Stimulated activated CD8-positive, alpha-beta memory T cell treated with anti-CD3 and anti-CD28 coated beads, Interleukin-7, amount 100 ng/mL, for 48 hours (primary cell): ENCODE measurements at places on chromosomes 7 and 10.
A peak's percentile ranks its signal among the peaks of the same experiment; 100 is the strongest.

DNA sequence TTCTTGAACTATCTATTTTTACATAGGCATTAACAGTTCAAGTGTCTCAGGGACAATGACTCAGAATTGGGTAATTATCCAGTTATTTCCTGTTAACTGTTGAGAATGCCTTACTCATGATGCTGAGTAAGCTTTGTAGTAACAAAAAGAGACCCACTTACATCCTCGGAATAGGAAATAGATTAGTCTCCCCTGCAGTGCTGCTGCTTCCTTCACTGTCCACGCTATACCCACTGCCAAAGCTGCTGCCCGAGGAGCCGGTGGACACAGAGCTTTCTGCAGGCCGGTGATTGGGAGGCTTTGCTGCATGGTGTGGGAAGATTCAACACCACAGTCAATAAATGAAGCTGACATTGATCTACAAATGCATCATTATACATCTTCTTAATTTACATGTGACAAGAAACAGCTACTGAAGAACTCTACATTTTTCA lies 357.1 kb downstream of the PCLO start:
- DNase-seq: no peak

GRCh38 chr7:13920053-13920697 lies 69.3 kb downstream of the ETV1 start:
- no peak for DNase-seq

DNA sequence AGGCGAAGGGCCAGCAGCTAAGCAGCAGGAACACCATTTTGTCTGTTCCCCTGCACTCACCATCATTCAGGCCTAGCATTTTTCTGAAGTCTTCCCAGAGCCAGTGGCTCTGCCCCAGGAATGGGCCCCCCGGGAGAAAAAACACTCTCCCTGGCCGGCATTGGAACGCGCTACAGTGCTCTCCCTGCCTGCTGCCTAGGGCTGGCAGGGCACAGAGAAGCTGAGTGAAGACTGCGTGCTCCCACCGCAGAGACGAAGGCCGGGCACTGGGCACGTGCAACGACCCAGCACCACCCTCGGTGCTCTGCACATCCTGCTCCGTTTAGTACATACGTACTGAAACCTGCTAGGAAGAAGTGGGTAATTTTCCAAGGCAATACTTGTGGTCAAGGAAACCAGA lies 34.4 kb downstream of the HSPA12A start:
- no peak for DNase-seq

GRCh38 chr7:90617442-90617841 lies 21.3 kb downstream of the CDK14 start:
- DNase-seq: no peak

- no peak for DNase-seq
Measured at GRCh38 chr7:114928060-114928459, 6.2 kb downstream of the MDFIC start.

- no peak for DNase-seq
Measured at GRCh38 chr7:101676956-101677355, 47.9 kb upstream of the MYL10 start.

GRCh38 chr7:79984210-79984609 lies 150.4 kb upstream of the GNAI1 start:
- no peak for DNase-seq

- no peak for DNase-seq
Measured at GRCh38 chr7:155787171-155787851, 25.0 kb downstream of the SHH start.

DNA sequence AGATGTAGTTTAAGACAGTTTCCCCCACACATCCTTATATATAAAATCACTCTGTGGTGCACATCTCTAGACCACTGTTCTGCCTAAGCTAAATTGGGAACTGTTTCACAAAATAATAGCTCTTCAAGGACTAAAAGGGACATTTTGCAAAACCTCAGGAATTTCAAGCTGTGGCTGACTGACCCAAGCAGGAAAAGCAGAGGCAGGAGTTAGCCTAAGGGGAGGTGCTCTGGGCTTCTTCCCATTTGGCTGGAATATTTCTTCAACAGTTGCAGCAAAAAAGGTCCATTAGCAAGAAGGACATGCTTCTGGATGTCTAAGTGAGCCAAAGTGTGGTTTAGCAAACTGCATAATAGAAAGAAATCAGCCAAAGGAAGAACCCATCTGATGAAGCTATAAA lies 551.2 kb upstream of the ANKRD30A start:
- no peak for DNase-seq

DNA sequence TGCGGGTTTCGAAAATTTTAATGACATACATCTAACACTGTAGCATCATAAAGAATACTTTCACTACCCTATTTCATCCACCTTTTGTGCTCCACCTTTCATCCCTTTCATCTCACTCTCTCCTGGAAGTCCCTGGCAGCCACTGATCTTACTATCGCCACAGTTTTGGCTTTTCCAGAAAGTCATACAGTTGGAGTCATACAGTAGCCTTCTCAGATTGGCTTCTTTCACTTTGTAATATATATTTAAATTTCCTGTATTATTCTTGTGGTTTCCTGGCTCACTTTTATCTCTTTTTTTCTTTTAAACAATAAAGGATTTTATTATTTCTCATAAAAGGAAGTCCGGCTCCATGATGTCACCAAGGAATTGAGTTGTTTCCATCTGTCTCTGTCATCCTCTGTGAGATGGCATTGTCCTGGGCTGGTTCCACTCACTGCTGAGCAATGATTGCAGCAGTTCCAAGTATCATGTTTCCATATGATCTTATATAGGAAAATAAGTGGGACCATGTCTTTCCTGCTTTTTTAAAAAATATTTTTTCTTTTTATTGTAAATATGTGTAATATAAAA lies 626.3 kb downstream of the POM121L12 start:
- no peak for DNase-seq

GRCh38 chr10:14016011-14016536 lies 314.6 kb downstream of the FRMD4A start:
- DNase-seq: no peak

- no peak for DNase-seq
Measured at GRCh38 chr7:132577206-132578049, 1.2 kb upstream of the PLXNA4 start.

GRCh38 chr10:44116474-44116873 lies 268.4 kb downstream of the CXCL12 start:
- no peak for DNase-seq

GRCh38 chr10:12628964-12629766 lies 279.8 kb downstream of the CAMK1D start:
- no peak for DNase-seq

DNA sequence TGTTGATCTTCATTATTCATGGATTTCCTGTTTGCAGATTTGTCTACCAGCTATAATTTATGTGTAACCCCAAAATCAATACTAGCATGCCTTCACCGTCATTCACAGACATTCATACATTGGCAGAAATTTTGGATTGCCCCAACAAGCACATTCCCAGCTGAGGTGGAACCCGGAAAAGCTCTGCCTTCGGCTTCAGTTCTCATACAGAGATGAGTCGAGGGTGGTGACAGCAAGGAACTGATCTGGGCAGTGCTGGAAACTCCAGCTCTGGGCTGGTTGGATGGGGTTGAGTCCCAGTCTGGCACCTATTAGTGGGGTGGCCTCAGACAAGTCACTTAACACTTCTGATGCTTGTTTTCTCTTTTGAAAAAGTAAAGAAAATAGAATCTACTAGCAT lies 267.5 kb downstream of the SNX13 start:
- DNase-seq: no peak

GRCh38 chr10:92914478-92915325 lies 66.4 kb downstream of the EXOC6 start:
- DNase-seq: no peak

DNA sequence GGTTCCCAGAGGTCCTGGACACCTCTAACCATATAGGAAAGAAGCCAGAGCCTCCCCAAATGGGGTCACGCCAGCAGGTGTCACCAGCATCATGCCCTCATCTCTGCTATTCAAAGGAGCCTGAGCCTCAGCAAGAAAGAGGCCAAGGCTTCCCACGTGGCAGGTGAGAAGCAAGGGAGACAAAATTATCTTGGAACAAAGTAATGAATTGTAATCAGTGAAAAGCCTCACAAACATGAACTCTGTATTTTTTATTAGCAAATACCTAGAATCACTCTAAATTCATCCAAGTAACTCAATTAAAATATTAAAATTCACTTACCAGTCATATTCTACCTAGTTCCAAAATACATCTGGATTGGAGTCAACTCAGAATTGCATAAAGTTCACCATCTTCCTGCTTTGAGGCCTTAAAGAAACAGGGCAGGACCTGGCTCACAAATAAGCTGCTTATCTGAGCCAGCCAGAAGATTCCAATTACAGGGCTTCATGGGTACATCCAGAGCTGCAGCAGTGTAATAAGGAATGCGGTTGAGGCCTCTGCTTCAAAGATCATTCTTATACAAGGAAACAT lies 68.7 kb downstream of the SGMS1 start:
- no peak for DNase-seq

DNA sequence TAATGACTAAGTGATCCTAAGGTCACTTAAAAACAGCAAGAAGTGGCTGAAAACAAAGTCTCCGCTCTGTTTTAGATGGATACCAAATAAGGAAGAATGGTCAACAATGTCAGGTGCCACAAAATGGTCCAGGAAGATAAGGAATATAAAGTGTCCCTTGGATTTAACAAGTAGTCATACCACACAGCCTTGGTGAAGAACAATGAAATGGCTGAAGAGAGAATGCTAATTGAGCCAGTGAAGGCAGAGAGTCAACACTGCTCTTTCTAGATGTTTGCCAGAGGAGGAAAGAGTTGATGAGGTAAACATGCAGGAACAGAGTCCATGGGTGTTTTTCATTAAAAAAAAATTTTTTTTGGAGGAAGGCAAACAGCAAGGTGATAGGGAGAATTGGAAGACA lies 2.1 kb upstream of the CASD1 start:
- no peak for DNase-seq

GRCh38 chr7:107860981-107861652 lies 29.9 kb upstream of the DLD start:
- DNase-seq: no peak

GRCh38 chr10:27285093-27285492 lies 44.5 kb upstream of the ACBD5 start:
- DNase-seq: peak; percentile 13

- DNase-seq: no peak
Measured at GRCh38 chr7:64793106-64793755, 997 bp upstream of the ZNF138 start.

DNA sequence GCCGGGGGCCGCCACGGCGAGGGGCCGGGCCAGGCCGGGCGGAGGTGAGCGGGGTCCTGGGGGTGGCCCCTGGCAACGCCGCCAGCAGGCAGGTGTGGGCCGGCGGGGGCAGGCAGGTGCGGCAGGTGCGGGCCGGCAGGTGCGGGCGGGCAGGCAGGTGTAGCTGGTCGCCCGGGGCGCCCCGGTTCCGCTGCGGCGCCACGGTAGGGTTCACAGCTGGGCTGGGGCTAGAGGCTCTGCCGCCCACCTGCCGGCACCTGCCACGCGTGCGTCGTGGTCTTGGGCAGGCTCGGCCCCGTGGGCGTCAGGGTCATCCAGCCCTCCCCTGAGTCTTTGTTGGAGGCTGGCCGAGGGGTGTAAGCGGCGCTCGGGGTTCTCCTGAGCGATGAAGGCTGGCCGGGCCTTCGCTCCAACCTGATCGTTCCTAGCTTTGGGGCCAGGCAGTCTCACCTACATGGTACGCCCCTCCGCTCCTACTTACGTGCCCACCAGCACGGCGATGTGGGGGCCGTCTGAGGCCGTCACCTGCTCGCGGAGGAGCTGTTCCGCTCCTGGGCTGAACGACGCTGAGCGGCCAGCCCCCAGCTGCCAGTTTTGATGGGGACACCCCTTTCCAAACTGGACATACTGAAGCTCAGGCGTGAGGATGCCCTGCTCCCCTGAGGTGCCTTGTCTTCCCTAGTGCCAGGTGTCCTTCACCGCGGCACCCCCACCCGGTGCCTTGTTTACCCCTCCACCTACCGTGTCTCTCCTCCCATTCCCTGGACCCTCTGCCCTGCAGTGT lies 493 bp downstream of the ZMIZ2 start:
- no peak for DNase-seq

GRCh38 chr10:44051584-44052385 lies 333.1 kb downstream of the CXCL12 start:
- DNase-seq: no peak

- DNase-seq: no peak
Measured at GRCh38 chr7:14271441-14271840, 282.0 kb upstream of the ETV1 start.

GRCh38 chr7:26368542-26368941 lies 76.9 kb downstream of the SNX10 start:
- no peak for DNase-seq

- DNase-seq: no peak
Measured at GRCh38 chr7:63070696-63071095, 928.0 kb upstream of the ZNF722 start.

- DNase-seq: no peak
Measured at GRCh38 chr10:107856047-107856315, 691.5 kb upstream of the SORCS1 start.

DNA sequence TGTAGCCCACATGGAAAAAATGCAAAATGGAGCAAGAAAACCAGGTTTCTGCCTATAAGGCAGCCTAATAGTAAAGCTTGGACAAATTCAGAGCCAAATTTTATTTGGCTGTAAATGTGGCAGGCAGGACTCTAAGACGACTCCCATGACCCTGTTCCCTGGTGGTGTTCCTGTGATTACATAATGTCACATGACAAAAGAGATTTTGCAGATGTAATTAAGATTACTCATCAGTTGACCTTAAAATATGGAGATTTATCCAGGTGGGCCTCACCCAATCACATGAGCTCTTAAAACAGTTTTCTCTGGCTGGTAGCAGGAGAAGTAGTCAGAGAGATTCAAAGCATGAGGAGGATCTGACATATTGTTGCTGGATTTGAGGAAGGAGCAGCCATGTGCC lies 303.1 kb upstream of the IMMP2L start:
- DNase-seq: no peak

DNA sequence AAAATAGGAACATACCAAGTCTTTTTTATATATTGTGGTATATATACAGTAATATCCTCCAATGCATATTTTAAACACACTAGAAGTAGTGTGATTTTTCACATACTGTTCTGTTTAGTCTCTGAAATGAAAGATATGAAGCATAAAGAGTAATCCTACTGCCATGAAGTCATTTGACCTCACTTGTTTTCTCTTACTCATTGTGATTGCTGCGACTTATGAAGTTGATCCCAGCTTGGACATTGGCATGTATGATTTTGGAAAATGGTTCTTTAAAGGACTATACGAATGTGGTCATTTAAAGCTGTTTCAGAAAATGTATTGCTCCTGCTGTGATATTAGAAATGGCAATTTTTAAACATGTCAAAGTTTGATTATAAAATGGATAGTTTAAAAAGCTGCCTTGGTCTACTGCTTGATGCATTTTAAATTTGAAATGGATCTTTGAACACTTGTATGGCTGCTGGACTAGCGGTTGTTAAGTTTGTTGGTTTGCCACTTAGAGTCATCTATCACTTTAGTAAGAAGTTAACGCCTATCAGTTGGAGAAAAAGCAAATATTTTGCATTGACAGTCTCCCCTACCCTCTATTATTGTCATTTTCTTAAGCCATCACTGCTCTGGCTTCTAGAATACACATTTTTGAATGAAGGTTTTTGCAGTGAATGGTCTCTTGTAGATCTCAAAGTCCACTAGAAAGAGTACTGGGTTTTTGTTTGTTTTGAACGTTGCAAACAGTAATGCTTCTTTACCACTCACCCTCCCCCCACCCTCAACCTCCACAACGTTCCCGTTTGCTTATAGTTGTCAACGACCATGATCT lies 881 bp upstream of the PCGF5 start:
- DNase-seq: no peak
